Posterior vena cava (tissue), 2 donors: ENCODE measurements at places on chromosomes 4 and X. TPM values are rescaled to one million over a fixed set of nuclear protein-coding genes. Genes with fewer than 3 reads are reported as not detected.

Gene SMARCA1
- total RNA-seq: 29.5 TPM

Gene DCAF8L2
- total RNA-seq: not detected

Gene NHS
- total RNA-seq: 11.1 TPM

Gene PRPS2
- 15.1 TPM for total RNA-seq

Gene GNRHR
- total RNA-seq: not detected

Gene MGAT4D
- not detected for total RNA-seq

Gene HSFX3
- not detected for total RNA-seq

Gene ABCB7
- 16.2 TPM for total RNA-seq

Gene SMR3B
- total RNA-seq: not detected

Gene FAM184B
- not detected for total RNA-seq

Gene AMER1
- 5.7 TPM for total RNA-seq

Gene USP53
- total RNA-seq: 134 TPM

Gene TACC3
- total RNA-seq: 5.2 TPM

Gene TLR6
- 6.0 TPM for total RNA-seq

Gene SSX1
- not detected for total RNA-seq

Gene PPP4R3C
- not detected for total RNA-seq

Gene ACSL4
- total RNA-seq: 45.3 TPM

Gene SPOCK3
- total RNA-seq: not detected

Gene ANK2
- total RNA-seq: 161 TPM

Gene CMC4
- 3.7 TPM for total RNA-seq

Gene CYLC1
- not detected for total RNA-seq

Gene PAGE4
- not detected for total RNA-seq

Gene ALAS2
- 13.1 TPM for total RNA-seq

Gene SPANXA1
- total RNA-seq: not detected

Gene IL3RA
- total RNA-seq: 5.6 TPM

Gene PAGE5
- total RNA-seq: not detected

Gene JAKMIP1
- 0.14 TPM for total RNA-seq

Gene LRP2BP
- total RNA-seq: 0.86 TPM

Gene EMCN
- total RNA-seq: 39.4 TPM

Gene UGT2B10
- total RNA-seq: not detected

Gene CSAG3
- total RNA-seq: not detected

Gene GPRASP1
- 10.2 TPM for total RNA-seq

Gene TBX22
- total RNA-seq: not detected

Gene TLR2
- total RNA-seq: 38.5 TPM
